Stomach (tissue), 19 donors: ENCODE measurements at places on chromosomes 12 and 14. TPM values are rescaled to one million over a fixed set of nuclear protein-coding genes. Genes with fewer than 3 reads are reported as not detected.

GRCh38 chr14:50524060-50524459 lies 8.3 kb downstream of the MAP4K5 start:
- H3K27me3 ChIP-seq = no peaks in the 10 kb centered on the region
- peaks cover 3% of the 10 kb centered on the region for H3K36me3 ChIP-seq
- DNase-seq = no peak
- H3K4me1 ChIP-seq = peaks cover 86% of the 10 kb centered on the region
- H3K4me3 ChIP-seq = no peak overlapping the region

DNA sequence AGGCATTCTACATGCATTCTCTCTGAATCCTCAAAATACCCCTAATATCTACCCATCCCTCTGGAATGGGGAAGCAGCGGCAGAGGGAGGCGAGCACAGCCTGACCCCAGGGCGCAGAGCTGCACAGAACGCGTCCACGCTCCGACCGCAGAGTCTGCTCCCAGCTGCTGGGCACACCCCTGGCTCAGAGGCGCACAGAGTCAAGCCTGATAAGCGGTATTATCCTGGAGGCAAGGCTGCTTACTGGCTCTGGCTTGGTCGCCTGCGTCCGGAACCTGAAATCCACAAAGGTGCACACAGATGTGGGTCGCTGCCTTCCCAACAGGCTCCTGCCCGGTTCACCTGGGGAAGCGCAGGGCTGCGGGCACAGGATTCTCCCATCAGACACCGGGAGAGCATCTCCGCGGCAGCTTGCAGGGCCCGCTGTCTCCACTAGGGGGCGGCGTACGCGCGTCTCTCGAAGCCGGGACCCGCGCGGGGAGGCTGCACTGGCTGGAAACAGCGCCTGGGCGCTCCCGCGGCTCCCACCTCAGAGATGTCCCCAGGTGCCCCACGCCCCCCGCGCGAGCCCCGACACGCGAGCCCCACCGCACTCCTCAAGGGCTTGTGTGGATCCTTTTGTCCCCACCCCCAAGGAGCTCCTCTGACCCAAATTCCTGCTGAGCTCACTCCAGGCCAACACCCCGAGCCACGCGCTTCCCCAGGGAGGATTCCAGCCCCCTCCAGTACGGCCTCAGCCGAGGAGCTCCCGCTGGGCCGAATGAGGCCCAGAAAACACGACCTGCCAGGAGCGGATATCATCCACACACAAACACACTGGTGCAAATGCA lies 120.1 kb upstream of the FZD10 start:
- H3K27ac ChIP-seq = no peak overlapping the region
- H3K27me3 ChIP-seq = peaks cover 30% of the 10 kb centered on the region
- peaks cover 5% of the 10 kb centered on the region for H3K4me1 ChIP-seq
- no peaks in the 10 kb centered on the region for H3K36me3 ChIP-seq

DNA sequence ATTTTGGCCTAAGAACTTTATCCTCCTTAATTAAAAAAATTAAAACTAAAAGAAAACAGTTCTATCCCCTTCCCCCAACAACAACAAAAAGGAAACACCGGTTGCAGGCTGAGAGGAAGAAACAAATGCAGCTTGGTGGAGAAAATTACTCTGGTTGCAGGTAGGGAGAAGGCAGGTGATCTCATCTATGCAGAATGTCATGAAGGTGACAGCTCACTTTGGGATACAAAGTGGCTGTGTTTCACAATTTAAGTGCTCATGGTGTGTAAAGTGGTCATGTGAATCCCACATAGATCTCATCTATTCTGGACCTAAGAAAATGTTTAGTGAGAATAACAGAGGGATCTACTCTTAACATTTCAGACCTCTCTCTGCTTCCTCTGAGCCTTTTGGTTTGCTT lies 219.7 kb upstream of the PKP2 start:
- H3K27ac ChIP-seq = no peak overlapping the region
- no peaks in the 10 kb centered on the region for H3K4me1 ChIP-seq
- no peaks in the 10 kb centered on the region for H3K36me3 ChIP-seq
- no peak overlapping the region for H3K4me3 ChIP-seq

- H3K36me3 ChIP-seq = no peaks in the 10 kb centered on the region
- no peak for DNase-seq
- no peak overlapping the region for H3K4me3 ChIP-seq
- H3K27me3 ChIP-seq = no peaks in the 10 kb centered on the region
- no peak overlapping the region for H3K27ac ChIP-seq
Observed at GRCh38 chr14:90503582-90503981, 106.8 kb downstream of the CALM1 start.

GRCh38 chr14:83909507-83909906 lies 1620.4 kb upstream of the FLRT2 start:
- H3K27me3 ChIP-seq = no peaks in the 10 kb centered on the region
- no peak overlapping the region for H3K4me3 ChIP-seq
- H3K4me1 ChIP-seq = no peaks in the 10 kb centered on the region
- DNase-seq = no peak
- H3K36me3 ChIP-seq = no peaks in the 10 kb centered on the region

DNA sequence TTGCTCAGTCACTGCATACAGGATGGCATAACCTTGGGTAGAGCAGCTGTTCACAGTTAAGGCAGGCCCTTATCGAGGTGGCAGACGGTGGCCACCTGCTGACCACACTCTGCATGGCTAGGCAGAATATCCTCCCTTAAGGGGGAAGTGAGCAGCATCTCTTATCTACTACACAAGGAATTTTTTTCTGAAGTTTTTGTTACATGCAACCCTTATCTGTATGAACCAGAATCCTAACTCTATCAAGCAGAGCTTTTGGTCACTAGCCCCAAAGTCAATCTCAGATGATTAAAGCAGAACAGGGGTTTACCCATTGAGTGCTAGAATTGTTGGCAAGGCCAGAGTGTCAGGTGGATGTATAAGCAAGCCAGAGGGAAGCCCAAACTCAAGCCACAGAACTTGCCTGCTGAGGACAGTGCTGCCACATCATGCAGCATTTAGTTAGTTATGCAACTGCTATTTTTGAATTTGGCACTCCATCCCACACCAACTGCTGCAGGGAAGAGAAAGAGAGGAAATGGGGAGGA lies 192.8 kb downstream of the TBX5 start:
- no peak overlapping the region for H3K4me3 ChIP-seq
- H3K36me3 ChIP-seq = no peaks in the 10 kb centered on the region
- H3K27me3 ChIP-seq = peaks cover 38% of the 10 kb centered on the region
- no peaks in the 10 kb centered on the region for H3K4me1 ChIP-seq
- DNase-seq = peak; percentile 6

DNA sequence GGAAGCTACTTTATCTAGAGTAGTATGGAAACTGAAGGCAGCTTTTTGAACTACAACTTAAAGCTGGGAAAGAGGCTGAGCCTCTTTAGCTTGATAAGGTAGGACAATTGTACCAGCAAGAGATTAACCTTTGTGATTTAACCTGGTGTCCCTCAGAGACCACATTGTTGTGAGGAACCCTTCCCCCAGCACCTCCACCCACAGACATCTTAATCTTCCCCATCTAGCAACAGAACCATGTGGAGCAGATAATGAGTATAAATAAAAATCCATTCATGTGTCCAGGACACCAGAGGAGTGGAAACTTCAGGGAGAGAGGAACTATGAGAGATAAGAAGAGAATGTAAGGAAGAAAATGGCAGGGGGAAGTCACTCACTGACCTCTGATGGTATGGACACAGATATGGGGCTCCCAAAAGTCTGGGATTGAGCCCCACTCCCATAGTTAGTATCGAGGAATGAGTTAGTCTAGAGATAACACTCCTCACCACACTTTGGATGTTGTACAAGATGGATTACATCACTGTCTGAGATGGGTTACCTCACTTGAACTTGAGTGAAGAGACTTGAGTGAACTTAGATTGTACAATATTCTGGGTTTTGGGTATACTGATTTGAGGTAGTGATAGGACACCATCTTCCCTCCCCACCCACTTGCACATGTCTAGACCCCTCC lies 33.9 kb upstream of the SLC38A2 start:
- H3K36me3 ChIP-seq = no peaks in the 10 kb centered on the region
- no peaks in the 10 kb centered on the region for H3K27me3 ChIP-seq
- H3K4me3 ChIP-seq = no peak overlapping the region
- H3K4me1 ChIP-seq = peaks cover 16% of the 10 kb centered on the region
- no peak overlapping the region for H3K27ac ChIP-seq
- no peak for DNase-seq

- peak overlapping the region; percentile 10 for H3K27ac ChIP-seq
- H3K4me3 ChIP-seq = no peak overlapping the region
- H3K36me3 ChIP-seq = no peaks in the 10 kb centered on the region
- H3K27me3 ChIP-seq = no peaks in the 10 kb centered on the region
- H3K4me1 ChIP-seq = peaks cover 34% of the 10 kb centered on the region
- DNase-seq = no peak
Observed at GRCh38 chr12:107029081-107029480, 42.1 kb upstream of the MTERF2 start.

- no peak for DNase-seq
- no peak overlapping the region for H3K4me3 ChIP-seq
- H3K27ac ChIP-seq = no peak overlapping the region
- H3K36me3 ChIP-seq = peaks cover 74% of the 10 kb centered on the region
- H3K27me3 ChIP-seq = no peaks in the 10 kb centered on the region
- no peaks in the 10 kb centered on the region for H3K4me1 ChIP-seq
Observed at GRCh38 chr12:48940181-48940580, 14.9 kb upstream of the FKBP11 start.

DNA sequence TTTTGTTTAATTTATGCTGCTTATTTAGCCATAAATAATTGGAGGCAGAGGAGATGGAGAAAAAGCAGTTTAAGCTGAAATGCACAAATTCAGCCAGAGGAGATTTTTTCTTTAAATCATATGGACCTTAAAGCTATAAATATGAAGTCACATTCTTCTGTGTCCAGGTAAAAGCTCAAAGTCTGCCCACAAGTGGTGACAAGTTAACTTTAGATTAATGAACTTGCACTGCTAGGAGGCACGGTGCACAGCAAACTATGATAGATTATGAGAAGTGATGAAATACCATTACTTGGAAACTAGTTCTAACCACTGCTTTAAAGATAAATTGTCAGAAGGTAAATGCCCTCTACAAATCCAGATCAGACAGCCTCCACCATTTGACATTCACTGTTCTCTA lies 69.0 kb downstream of the IFT81 start:
- H3K4me1 ChIP-seq = no peaks in the 10 kb centered on the region
- H3K27me3 ChIP-seq = no peaks in the 10 kb centered on the region
- H3K4me3 ChIP-seq = no peak overlapping the region

- H3K27me3 ChIP-seq = no peaks in the 10 kb centered on the region
- no peaks in the 10 kb centered on the region for H3K36me3 ChIP-seq
- H3K27ac ChIP-seq = no peak overlapping the region
Observed at GRCh38 chr12:12534975-12535374, 27.7 kb downstream of the DUSP16 start.

- no peak for DNase-seq
- H3K4me3 ChIP-seq = no peak overlapping the region
- H3K4me1 ChIP-seq = no peaks in the 10 kb centered on the region
- no peaks in the 10 kb centered on the region for H3K27me3 ChIP-seq
Observed at GRCh38 chr12:59708484-59708883, 112.7 kb downstream of the SLC16A7 start.

GRCh38 chr12:106601031-106601430 lies 18.2 kb downstream of the RFX4 start:
- H3K27me3 ChIP-seq = peaks cover 19% of the 10 kb centered on the region
- no peak overlapping the region for H3K27ac ChIP-seq
- H3K4me3 ChIP-seq = no peak overlapping the region
- H3K4me1 ChIP-seq = no peaks in the 10 kb centered on the region

DNA sequence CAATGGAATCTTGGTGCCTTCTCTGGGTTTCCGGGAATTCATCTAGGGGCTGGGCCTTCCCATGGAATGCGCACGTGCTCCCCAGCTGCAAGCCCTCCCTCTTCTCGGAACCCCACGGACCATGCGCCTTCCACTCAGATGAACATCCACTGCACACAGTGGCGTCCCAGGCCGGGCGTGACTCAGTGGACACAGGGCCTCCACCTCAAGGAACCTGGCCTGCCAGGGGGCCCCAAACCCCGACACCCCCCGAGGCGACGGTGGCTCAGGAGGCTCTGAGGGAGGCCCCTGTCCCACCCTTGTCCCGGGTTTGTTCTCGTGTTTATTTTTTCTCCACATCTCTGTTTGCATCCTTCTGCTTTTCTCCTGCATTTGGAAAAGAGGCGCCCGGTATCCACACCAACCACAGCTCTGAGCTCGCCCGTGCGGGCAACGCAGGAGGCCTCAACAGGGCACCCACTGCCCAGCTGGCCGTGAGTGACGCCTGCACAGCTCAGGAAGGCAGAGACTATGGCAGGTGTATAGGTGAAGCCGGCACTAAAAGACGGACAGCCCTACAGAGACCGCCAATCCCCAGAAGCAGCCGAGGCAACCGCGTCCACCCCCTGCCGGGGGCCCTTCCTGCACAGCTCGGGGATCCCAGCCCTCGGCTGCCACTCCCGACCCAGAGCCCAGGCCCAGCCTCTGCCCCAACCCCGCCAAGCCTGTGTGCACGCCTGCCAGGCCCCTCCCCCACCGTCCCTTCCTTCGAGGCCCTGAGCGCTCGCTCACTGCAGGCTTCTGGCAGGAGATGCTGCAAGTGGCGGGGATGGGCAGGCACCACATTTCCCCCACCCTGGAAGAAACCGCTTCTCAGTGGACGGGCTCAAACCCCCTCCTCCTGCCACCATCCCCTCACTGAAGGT lies 23.8 kb upstream of the GALNT9 start:
- no peaks in the 10 kb centered on the region for H3K36me3 ChIP-seq
- no peak overlapping the region for H3K27ac ChIP-seq
- H3K27me3 ChIP-seq = peaks cover 72% of the 10 kb centered on the region
- no peaks in the 10 kb centered on the region for H3K4me1 ChIP-seq

GRCh38 chr12:122870163-122870842 lies 25.6 kb downstream of the VPS37B start:
- H3K27ac ChIP-seq = peak overlapping the region; percentile 87
- peak; percentile 23 for DNase-seq
- no peak overlapping the region for H3K4me3 ChIP-seq
- peaks cover 69% of the 10 kb centered on the region for H3K4me1 ChIP-seq
- peaks cover 43% of the 10 kb centered on the region for H3K36me3 ChIP-seq

DNA sequence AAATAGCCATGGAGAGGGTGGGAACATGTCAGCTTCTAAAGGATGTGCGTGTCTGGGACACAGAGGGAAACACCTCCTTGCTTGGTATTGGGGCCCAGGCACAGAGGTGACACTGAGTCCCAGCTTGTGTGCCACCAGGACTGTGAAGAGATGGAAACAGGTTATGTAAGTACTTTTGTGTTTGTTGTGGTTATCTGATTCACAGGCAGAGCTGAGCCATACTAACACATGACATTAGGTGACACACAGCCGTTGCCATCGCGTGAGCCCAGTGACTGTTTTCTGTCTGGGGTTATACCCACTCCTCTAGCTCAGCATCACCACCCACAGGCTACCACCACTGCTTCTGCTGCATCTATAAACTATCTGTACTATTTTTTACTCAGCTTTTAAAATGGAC lies 12.1 kb upstream of the FLVCR2 start:
- no peak overlapping the region for H3K27ac ChIP-seq
- DNase-seq = peak; percentile 40
- H3K4me1 ChIP-seq = peaks cover under 1% of the 10 kb centered on the region
- H3K4me3 ChIP-seq = no peak overlapping the region
- no peaks in the 10 kb centered on the region for H3K36me3 ChIP-seq

- H3K36me3 ChIP-seq = no peaks in the 10 kb centered on the region
- H3K4me3 ChIP-seq = no peak overlapping the region
- DNase-seq = no peak
- H3K27ac ChIP-seq = no peak overlapping the region
Observed at GRCh38 chr12:131677699-131678098, 33.2 kb upstream of the SFSWAP start.

Gene C12orf76
- 7.0 TPM for total RNA-seq

Gene KCNH3
- total RNA-seq = not detected

Gene DHRS2
- not detected for total RNA-seq

Gene INSM2
- not detected for total RNA-seq

Gene TAS2R46
- total RNA-seq = not detected

Gene DNAH10
- not detected for total RNA-seq

Gene CTSG
- total RNA-seq = 7.5 TPM

Gene TTC9
- 7.1 TPM for total RNA-seq

Gene TMEM233
- total RNA-seq = 0.18 TPM

Gene MMP17
- total RNA-seq = 3.1 TPM

Gene ARMH4
- total RNA-seq = 5.5 TPM
